ENCODE measurements at places on chromosomes 2 and 18.

DNA sequence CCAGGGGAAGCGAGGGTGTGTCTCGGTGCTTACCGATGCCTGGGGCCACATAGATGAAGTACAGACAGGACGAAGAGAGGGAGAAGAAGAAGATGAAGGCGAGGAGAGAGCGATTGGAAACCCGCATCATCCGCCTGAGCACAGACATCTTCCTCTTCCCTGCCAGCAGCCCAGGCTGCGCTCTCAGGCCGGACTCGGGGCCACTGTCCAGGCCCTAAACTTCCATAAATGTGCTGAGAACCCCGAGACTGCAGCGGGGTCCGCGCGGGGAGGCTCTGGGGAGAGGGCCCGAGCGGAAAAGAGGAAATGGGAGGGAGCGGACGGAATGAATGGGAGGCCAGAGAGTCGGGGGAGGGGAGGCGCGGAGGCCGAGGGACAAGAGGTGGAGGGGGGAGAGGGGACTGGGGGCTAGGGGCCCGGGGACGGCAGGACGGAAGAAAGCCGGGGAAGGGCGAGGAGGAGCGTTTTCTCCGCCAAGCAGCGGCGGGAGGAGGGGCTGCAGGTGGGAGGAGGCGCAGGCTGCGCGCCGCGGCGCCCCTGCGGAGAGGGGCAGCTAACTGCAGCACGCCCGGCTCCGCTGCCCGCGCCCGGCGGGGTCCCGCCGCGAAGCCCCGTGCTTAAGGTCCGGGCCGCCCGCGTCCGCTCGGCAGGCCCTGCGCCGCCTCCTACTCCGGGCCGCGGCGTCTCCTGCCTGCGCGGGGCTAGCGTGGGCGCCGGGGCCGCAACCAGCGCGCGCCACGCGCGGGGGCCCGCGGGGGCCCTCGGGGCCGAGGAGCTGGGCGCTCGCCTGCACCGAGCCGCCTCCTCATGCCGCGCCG is at the start of gene B4GALT6:
Gene B4GALT6, minus strand, starts transcription at position 303 of the 818 bp plus-strand sequence. Its CDS starts 155 bp downstream, at position 148.
- DNase-seq: peak; percentile 50

- no peak for DNase-seq
Measured at GRCh38 chr2:239596253-239596652, 195.4 kb upstream of the HDAC4 start.

- DNase-seq: no peak
Measured at GRCh38 chr2:110998311-110998710, 122.4 kb upstream of the BCL2L11 start.

DNA sequence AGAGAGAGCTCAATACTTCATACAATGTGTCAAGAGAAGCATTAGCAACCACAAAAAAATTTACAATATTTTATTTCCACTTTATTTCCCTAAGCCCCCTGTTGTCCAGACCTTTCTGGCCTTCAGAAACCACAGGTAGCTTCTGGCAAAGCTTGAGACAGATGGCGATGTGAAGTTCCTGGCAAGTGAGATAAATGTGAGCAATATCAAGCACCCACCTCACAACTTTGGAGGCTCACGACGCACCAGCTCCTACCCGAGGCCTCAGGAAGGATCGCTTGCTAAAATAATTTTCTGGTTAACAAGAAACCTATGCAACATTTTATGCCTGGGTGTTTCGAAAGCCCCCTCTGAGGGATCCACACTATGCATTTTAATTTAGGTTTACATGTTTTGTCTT is 158.1 kb upstream of the CHAC2 start:
- DNase-seq: no peak

- DNase-seq: no peak
Measured at GRCh38 chr2:172329774-172330671, 97.4 kb upstream of the ITGA6 start.

DNA sequence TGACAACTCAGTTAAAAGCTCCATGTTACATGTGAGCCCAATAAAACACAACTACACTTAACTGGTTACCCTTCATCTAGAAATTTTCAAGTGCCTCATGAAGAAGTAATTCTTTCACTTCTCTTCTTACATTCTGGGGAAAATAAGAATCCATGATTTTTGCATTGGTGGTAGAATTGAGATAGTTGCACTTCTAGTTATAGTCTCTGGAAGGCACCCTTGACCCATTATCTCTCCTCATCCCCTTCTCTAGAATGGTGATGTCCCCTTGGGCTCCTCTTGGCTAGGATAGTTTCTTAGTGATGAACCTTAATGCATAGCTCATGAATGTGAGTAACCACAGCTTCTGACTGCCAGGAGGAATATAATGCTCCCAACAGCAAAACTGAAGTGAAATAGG is 3.6 kb downstream of the LGALSL start:
- no peak for DNase-seq

DNA sequence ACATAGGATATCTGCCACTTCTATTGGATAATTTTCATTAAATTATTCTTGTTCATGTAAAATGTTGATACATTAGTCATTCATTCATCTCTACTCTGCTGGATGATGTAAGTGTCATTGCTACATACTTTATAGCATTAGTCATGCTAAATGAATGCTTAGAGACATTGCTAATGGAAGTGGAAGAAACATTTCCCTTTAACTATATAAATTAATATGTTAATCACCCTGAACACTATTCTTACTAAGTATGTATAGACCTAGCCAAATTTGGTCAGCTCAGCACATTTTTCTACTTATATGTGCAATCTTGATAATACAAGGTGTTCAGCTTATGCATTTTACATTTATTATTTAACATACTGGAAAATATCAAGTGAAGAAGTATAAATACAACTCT is 160.2 kb downstream of the DPP4 start:
- DNase-seq: no peak

- DNase-seq: no peak
Measured at GRCh38 chr2:26574066-26574899, 66.9 kb downstream of the CIB4 start.

- DNase-seq: no peak
Measured at GRCh38 chr2:119862127-119862889, 102.6 kb downstream of the PTPN4 start.

DNA sequence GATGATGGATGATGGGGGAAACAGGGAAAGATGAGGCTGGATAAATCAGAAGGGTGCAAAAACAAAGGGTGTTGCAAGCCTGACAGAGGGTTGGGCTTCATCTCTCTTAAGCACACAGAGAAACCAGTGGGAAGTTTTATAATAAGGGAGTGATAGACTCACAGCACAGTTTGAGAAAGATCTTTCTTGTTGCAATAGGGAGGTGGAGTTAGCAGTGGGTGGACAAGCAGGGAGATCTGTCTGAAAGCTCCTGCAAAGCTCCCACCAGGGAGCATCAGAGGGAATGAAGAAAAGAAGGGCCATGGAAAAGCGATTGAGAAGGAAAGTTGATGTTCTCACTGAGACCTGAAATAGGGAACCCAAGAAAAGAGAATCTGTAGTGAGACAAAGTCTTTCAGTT is 64.9 kb downstream of the BOD1L2 start:
- DNase-seq: no peak

DNA sequence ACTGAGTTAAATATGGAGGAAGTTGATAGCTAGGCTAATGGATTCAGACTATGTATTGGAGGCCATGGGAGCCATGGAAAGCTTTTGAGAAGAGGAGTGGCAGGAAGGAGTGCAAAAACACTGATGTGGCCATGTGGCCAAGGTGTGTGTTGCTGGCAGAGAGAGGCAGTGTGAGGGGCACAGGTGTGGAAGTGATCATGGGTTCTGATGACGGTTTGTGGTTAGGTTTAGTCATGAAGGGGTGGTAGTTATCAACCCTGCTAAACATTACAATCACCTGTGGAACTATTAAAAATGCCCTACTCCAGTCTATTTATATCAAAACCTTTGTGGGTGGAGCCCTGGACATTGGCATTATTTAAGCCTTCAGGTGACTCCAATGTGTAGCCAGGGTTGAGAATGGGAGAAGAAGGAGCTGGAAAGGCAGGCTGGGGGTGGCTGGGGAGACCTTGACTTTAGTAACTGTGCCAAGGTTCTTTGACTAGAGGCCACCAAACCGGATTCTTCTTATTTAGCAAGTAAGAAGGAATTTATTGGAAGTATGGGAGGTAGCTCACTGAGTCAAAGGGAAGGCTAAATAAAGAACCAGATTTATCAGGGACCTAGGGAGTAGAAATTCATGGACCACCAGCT is 13.5 kb downstream of the GPR39 start:
- no peak for DNase-seq

- DNase-seq: no peak
Measured at GRCh38 chr2:23211987-23212583, 172.9 kb upstream of the KLHL29 start.

DNA sequence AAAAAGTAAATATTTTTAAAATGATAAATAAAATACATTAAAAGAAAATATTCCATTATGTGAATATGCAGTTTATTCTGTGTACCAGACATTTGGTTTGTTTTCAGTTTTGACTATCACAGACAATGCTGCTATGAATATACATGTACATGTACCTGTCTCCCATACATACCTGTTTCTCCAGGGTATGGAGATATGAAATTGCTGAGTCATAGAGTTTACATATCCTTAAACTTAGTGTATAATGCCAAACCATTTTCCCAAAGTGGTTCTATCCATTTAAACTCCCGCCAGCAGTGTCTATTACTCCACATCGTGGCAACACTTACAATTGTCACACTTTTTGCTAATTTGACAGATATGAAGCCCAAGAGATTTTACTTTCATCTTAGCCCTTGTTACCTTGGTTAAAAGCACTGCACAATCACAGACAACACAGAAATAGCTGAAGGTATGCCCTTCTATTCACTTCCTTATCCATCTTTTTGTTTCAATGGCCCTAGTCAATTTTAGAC is 56.3 kb downstream of the ZNF521 start:
- DNase-seq: no peak

- no peak for DNase-seq
Measured at GRCh38 chr18:34153711-34154110, 71.0 kb downstream of the NOL4 start.

GRCh38 chr2:20669562-20670314 is 2.8 kb downstream of the GDF7 start:
- DNase-seq: no peak

DNA sequence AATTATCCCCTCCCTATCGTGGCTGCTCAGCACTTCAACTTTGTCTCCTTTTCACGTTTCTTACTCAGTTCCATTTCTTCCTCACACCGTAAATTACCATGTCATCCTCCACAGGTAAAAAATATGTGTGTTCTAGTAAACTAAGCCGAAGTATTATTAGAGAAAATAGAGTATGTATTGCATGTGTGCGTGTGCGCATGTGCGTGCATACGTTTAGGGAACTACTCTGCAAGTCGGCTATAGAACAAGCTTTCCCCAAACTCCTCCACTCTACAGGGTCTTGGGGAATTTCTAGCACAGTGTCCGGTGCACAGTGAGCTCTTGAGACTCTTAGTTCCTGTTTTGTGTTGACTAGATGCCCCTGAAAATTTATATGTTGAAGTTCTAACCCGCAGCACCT is 9.1 kb upstream of the RAX start:
- DNase-seq: no peak

GRCh38 chr2:110771547-110772382 is 39.4 kb downstream of the ACOXL start:
- DNase-seq: no peak

GRCh38 chr2:103009871-103010270 is 248.0 kb downstream of the TMEM182 start:
- DNase-seq: no peak

DNA sequence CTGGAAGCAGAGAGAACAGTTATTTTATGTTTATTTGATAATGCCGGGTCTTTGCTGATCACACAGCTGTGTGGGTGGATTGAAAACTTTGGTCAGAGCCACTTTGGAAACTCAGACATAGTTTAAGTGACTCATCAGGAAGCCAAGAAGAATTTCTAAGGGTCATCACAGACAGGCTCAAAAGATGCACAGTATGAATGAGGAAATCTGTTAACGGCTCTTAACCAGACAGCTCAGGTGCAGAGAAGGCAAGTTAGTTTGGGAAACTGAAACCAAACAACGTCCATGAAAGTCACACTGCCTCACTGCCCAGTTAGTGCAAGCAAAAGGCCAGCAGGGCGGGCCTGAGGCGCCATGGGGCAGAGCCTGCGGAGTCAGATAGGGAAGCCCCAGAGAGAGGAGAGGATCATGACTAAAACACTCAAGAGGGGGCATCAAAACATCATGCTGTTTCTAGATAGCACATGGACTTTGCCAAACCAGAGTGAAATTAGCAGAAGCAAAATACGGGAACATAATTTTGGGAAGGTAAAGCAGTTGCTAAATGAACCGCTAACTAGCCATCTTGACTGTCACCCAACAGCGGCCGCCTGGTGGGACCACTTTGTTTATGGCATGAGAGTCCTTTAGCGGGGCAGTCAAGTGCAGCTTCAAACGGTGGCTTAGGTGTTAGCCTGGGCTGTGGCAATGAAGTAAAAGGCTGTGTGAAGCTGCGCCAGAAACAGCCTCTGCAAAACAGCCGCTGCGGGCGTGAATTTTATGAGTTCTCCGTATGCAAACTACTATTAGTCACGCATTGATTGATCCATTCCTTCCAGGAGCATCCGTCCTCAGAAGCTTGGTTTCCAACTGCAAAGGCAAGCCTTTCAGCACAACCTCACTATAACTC is 101.2 kb downstream of the KCTD18 start:
- DNase-seq: no peak

- DNase-seq: no peak
Measured at GRCh38 chr2:166170356-166170755, 42.5 kb upstream of the SCN1A start.

DNA sequence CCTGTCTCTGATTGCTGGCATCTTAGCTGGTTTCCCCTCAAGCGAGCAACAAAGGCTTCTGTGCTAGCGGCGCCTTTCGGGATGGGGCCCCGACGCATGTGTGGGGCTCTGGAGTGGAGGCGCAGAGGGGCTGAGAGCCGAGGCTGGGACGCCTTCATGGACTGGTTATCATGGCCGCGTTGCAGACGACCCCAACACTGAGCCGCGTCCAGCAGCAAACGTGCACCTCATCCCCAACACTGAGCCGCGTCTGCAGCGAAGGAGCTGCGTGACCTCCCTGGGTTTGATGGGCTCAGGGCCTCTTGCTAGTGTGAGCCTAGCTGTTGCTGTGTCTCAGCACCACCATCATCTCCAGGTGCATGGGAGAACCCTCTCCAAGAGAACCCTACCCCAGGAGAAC is 123.7 kb upstream of the CTDP1 start:
- DNase-seq: no peak

DNA sequence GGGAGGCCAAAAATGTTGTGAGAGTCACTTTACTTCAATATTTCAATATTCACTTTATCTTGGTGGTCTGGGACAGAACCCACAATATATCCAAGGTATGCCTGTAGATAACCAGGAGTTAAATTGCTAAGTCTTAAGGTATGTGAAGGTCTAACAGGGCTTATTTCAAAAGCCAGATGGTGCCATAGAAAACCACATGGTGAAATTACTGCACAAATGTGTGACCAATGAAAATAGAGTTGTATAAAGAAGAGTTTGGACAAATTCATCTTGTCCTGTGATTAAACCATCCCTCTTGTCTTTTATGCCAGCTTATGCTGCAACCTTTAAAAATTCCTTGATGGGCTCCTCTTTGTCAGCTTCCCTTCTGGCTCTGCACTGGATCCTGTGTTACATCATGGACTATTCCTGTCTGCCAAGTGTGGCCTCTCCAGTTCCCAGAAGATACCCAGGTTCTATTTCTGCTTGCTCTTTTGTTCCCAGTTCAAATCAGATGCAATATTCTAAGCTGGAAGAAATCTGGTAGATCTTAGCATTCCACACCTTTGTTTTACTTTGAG is 46.8 kb downstream of the ANTXR1 start:
- no peak for DNase-seq

All from BE2C (cell line).